Activated T-helper 1 cell treated with anti-CD3 and anti-CD28 coated beads, Interleukin-12 subunit alpha, Interleukin-12 subunit beta, Interleukin-2, Interleukin-4 antibody, amounts not matched to agents 30 ng/mL and 10 ng/mL and 1 ng/mL, durations not matched to agents 14 hours and 24 hours and 36 hours (primary cell): ENCODE measurements at places on chromosomes 4 and X. TPM values are rescaled to one million over a fixed set of nuclear protein-coding genes. Genes with fewer than 3 reads are reported as not detected.

Gene PAPSS1
- total RNA-seq, result 35.0 and 36.0 TPM in 2 replicates

Gene DRD5
- total RNA-seq, result not detected in 2 replicates

GRCh38 chr4:20248155-20248558 lies 3.5 kb upstream of the SLIT2 start:
- peaks cover 6% of the 10 kb centered on the region for H3K4me1 ChIP-seq
- no peaks in the 10 kb centered on the region for H3K36me3 ChIP-seq

GRCh38 chr4:155999725-156000124 lies 46.1 kb upstream of the CTSO start:
- no peak overlapping the region for H3K4me3 ChIP-seq
- H3K4me1 ChIP-seq, result no peaks in the 10 kb centered on the region
- no peaks in the 10 kb centered on the region for H3K36me3 ChIP-seq
- DNase-seq, result no peak
- no peak overlapping the region for H3K27ac ChIP-seq

DNA sequence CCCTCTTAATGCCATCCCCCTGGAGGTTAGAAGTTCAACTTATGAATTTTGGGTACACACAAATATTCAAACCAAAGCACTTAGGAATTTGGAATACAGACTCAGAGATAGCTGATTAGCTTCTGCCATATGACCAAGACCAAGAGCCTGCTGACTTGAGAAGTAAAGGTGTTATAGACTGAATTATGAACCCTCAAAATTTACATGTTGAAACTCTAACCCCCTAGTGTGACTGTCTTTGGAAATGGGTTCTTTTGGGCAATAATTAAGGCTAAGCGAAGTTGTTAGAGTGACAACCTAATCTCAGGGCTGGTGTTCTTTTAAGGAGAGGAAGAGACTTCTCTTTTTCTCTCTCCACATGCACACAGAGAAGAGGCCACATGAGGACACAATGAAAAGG lies 151.2 kb downstream of the COX18 start:
- H3K27me3 ChIP-seq, result peaks cover 5% of the 10 kb centered on the region
- no peaks in the 10 kb centered on the region for H3K4me1 ChIP-seq
- no peak overlapping the region for H3K27ac ChIP-seq
- no peak overlapping the region for H3K4me3 ChIP-seq
- DNase-seq, result no peak
- no peaks in the 10 kb centered on the region for H3K36me3 ChIP-seq

DNA sequence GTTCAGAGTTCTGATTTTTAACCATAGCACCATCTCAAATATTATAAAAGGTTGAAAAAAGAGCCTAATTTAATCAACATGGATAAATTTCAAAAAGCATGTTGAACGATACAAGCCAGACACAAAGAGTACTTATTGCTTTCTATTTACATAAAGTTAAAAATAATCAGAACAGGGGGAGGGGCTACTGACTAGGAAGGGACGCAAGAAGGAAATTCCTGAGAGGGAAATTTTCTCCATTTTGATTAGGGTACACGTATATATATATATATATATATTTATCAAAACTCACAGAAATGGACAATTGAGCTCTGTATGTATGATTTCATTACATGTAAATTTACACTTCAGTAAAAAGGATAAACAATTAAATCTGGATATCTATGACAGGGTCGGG lies 482 bp upstream of the MBTPS2 start:
- H3K4me1 ChIP-seq, result peaks cover 14% of the 10 kb centered on the region
- H3K36me3 ChIP-seq, result peaks cover 6% of the 10 kb centered on the region
- H3K27me3 ChIP-seq, result no peaks in the 10 kb centered on the region

DNA sequence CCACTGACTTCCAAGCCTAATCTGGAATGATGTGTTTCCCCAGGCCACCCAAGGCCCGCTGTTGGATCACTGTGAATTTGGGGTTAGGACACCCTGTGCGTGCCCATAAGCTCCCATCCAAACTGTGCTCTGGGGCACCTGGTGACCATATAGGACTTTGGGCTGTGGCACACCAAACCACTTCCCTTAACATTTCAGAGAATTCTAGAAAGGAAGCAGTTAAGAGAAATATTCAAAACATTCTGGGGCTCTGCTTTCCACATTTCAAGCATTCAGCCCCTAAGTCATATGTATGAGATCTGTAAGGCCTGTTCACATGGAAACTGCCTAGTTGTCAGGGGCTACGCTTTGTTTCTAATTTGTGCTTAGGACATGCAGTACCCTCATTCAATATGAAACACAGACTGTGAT lies 14.4 kb downstream of the VGLL1 start:
- peaks cover 30% of the 10 kb centered on the region for H3K4me1 ChIP-seq
- DNase-seq, result peak; percentile 2
- H3K27ac ChIP-seq, result peak overlapping the region; percentile 55
- no peaks in the 10 kb centered on the region for H3K36me3 ChIP-seq
- no peak overlapping the region for H3K4me3 ChIP-seq

- no peak overlapping the region for H3K27ac ChIP-seq
- no peaks in the 10 kb centered on the region for H3K27me3 ChIP-seq
- H3K4me3 ChIP-seq, result no peak overlapping the region
- H3K4me1 ChIP-seq, result no peaks in the 10 kb centered on the region
- H3K36me3 ChIP-seq, result no peaks in the 10 kb centered on the region
- DNase-seq, result no peak
Observed at GRCh38 chr4:127484117-127484516, 148.6 kb upstream of the INTU start.
